ENCODE measurements at places on chromosomes 6 and 20.
A peak's percentile ranks its signal among the peaks of the same experiment; 100 is the strongest.

GRCh38 chr20:44649126-44649525 is 2.4 kb downstream of the ADA start:
- DNase-seq, result no peak

DNA sequence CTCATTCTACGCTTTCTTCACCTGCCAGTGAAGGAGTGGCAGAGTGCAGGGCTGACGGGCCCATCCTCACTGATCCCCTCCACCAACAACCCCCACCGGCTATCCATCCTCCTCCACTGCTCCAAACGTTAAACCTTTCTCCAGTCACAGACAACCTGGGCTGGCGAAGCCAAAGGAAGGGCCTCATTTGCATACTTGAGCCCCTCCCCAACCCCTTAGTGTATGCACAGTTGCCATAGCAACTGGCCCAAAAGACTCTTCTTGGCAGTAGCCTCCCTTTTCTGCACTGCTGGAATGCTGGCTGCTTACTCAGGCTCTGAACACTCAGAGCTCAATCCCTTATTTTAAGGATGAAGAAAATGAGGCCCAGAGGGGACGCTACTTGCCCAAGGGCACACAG is 130.3 kb downstream of the GRM4 start:
- no peak for DNase-seq

DNA sequence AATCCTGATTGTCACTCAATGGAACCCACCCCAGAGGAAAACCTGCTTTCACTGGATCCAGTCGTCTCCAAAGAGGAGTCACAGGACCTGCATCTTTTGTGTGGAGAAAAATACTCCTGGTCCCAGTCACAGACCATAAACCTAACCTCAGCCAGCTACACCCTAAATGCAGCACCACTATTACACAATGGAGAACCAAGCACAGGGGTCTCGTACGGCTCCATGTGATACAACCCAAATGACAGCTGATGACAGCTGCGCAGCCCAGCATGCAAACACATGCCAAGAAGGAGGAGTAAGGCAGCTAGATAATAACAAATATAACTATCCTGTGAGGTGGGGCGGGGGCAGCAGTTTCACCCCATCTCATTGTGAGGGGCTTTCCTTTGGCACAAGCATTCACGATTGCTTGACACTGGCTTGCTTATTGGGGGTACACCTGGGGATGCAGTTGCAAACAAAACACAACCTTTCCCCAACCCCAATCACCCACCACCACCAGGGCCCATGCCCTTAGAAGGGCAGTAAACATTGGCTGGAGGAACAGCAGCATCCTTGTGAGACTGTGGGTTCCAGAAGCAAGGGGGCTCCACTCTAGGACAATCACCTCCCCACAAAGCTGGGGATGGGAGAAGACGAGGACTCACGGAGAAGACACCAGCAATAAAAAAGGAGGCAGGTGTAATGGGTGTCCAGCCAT is 51.5 kb downstream of the TRERF1 start:
- DNase-seq, result no peak

DNA sequence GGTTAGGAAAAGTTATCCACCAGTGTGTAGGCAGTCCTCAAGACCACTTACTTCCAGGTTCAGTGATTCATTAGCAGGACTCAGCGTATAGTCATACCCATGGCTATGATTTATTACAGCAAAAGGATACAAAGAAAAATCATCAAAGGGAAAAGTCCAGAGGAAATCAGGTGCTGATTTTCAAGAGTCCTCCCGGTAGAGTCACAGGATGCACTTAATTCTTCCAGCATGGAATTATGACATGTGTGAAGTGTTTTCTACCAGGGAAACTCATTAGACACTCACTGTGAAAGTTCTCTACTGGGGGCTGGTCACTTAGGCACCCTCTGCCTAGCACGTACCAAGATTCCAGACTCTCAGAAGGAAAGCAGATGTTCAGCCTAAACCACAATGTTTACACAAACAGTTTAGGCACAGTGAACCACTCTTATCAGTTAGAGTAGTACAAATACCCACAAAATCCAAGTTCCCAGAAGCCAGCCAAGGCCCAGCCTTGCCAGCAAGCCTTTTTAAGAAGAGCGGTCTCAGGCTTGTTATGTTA is 10.2 kb downstream of the WFDC3 start:
- no peak for DNase-seq

GRCh38 chr20:38181207-38181801 is 16.2 kb upstream of the TGM2 start:
- no peak for DNase-seq

DNA sequence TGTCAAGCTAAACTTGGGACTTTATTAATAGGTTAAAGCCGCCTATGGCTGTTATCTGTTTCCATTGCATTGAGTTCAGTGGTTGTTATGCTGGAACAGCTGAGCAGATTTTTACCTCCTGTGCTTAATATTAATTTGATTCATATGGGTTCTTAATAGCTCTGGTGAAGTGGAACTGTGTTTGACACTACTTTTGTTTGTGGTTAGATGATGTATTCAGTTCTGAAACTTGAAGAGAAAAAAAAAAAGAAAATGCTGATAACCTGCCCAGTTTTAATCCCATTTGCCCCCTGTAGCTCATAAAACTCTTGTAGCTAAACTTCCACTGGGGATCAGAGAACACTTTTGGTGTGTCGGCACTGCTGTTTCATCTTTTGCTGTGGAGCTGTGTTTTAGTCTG is 117.8 kb downstream of the ZDHHC14 start:
- no peak for DNase-seq

DNA sequence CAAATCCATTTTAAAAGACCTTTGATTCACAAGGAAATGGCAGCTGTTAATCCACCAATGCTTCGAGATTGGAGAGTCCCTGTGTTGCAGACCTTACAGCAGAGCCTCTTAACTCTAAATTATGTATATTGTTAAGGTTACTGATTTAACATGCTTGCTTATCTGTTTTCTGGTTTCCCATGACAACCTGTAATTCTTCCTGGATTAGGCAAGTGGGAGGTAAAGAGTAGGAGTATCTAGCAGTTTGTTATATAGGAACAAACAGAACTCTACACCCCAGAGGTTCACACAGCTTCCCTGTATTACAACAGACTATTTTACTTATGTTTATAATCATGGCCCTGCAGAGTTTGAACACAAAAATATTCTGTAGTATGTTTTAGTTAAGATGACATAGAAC is 39.5 kb downstream of the NKX2-4 start:
- no peak for DNase-seq

DNA sequence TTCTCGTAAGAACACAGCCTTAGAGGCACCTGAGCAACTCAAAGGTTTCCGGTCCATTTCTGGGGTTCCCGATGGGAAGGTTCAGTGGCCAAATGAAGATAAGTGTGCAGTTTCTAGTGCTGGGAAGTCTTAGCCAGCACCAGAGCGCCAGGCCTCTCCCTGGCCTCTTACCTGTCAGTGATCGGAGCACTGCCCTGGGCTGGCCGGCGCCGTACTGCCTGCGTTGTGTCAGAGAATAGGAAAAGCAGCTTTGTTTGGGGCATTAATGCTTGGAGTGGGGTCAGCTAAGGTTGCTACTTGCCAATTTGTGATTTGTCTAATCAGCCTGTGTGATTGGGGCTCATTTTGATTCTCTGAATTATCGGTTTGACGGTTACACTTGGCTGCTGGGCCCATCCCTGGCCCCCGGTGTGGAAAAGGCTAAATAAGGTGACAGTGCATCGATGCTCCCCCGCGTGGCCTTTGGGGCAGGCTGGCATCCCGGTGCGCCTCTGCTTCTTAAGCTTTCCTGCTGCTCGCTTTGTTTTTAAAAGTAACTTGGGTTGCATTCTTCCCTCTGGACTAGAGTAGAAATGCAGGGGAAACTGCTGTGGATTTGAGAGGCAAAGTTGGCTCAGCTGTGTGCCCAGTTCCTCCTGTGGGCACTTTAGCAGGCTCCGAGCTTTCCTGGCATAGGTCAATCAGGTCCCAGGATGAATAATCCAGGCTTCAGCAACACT is 51.8 kb downstream of the TCP11 start:
- DNase-seq, result no peak

GRCh38 chr20:24943731-24944130 is 5.3 kb upstream of the CST7 start:
- DNase-seq, result no peak

GRCh38 chr6:89023591-89024441 is 56.7 kb upstream of the PNRC1 start:
- no peak for DNase-seq

- DNase-seq, result peak; percentile 9
Measured at GRCh38 chr20:50085481-50086365, 27.2 kb downstream of the UBE2V1 start.

Measured in effector CD8-positive, alpha-beta T cell (primary cell).